ENCODE measurements at places on chromosomes 5 and 9.

- no peak for DNase-seq
Measured at GRCh38 chr5:133801955-133802751, 166.3 kb downstream of the C5orf15 start.

DNA sequence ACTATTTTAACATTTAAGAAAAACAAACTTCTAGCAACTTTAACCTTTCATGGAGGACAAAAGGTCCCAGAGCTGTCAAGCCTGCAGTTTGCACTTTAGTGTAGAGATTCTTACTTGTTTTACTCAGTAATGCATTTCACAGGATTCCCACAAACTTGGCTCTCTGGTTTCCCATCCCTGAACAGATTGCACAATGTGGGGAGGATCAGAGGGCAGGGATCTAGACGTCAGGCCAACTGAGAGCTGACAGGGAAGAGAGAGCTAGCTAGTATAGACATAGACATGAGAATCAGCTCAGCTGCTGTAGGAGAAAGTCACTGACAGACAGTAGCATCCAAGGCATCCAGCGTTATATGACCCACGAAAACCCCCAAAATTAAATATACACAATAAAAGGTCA, 20.9 kb upstream of the BNIP1 start:
- DNase-seq = no peak

- DNase-seq = no peak
Measured at GRCh38 chr5:38866362-38867031, 20.7 kb downstream of the OSMR start.

DNA sequence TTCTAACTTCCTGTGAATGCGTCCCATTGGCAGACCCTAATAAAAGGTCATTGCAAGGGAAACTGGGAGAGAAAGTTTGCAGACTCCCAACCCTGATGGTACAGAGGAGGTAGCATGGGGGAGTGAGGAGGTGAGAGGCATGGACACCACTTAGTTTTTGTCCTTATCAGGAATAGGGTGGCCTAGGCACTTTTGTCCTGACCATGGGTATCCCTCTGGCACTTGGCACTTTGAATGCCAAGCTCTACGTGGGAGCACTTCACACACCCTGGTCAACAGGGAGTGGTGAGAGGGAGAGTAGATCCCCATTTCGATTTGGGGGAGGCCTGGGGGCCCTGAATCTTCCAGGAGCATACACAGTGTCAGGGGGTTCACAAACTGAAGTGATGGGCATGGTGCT, 75.6 kb upstream of the SH3PXD2B start:
- DNase-seq = no peak

- no peak for DNase-seq
Measured at GRCh38 chr5:14357851-14358250, 214.7 kb downstream of the TRIO start.

DNA sequence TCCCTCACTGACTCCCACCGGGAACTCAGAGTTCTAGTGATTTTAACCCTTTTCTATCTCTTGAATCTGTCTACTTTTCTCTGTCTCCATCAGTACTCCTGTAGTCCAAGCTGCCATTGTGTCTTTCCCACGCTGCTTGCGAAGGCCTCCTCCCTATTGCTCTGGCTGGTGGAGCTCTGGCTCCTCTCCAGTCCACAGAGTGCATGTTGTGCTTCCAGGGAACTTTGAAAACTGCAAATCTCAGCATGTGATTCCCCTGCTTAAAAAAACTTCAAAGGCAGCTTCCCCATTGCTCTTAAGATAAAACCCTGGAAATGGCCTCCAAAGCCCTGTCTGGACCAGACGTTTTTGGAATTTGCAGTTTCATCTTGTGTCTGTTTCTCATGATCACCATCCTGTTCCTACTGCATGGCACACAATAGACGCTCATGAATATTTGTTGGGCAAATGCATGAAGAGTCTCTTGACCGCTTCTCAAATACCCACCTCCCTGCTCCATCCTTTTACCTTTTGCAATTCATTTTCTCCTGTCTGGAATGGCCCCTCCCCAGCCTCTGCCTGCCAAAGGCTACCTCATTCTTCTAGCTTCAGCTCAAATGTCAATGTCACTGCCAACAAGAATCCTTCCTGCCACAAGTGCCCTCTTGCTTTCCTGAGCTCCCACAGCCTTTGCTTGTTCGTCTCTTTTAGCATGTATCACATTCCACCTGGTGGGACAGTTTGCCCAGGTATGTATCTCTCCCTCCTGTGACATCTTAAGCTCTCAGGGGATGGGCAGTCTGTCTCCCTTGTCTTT, 293.2 kb downstream of the ARHGAP26 start:
- no peak for DNase-seq

GRCh38 chr5:155872629-155873220, 454.2 kb upstream of the SGCD start:
- DNase-seq = no peak

DNA sequence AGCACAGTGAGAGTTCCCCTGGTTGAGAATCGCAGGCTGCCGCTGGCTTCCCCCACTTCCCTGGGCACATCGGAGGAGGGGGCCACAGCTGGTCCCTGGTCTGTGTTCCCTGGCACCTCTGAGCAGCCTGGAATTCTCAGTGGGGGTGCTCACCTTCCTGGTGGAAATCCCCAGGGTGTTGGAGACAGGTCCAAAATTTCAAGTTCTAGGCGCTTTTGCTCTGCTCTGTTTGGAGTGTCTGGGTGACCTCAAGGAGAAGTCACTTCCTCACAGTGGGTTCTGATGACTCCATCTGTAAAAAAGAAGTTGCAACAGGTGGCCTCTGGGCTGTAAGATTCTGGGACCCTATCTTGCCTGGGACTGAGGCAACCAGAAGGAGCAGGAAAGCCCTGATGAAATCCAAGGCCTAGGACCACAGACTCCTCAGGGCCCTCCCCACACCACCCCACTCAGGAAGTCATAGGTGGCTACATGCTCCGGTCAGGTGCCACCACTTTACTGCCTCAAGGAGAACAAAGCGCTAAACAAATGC, at the start of gene TRAF1:
Gene TRAF1 (minus strand): TSS at position 400 of the 532 bp plus-strand sequence. CDS start 721 bp downstream, outside the sequence.
- DNase-seq = no peak

- no peak for DNase-seq
Measured at GRCh38 chr9:4380406-4380805, 80.5 kb upstream of the GLIS3 start.

DNA sequence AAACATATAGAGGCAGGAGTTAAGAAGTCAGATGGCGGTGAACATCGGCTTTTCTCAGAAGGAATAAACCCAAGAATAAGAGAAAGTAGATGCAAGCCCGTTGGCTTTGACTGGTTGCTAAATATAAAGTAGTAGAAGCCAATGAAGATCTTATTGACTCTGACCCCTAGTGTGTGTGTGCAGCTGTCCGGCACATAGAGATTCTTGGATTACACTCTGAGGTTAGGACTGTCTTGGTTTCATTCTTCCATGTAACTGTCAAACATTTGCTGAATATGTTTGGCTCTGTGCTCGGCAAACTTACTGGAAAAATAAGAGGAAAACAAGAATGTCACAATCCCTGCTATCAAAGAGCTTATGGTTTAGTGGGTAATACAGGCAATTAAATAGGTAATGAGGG, 54.9 kb downstream of the ASTN2 start:
- no peak for DNase-seq

- DNase-seq = no peak
Measured at GRCh38 chr5:171893290-171893886, 107.8 kb downstream of the SMIM23 start.

- no peak for DNase-seq
Measured at GRCh38 chr5:2660315-2660714, 91.2 kb downstream of the IRX2 start.

DNA sequence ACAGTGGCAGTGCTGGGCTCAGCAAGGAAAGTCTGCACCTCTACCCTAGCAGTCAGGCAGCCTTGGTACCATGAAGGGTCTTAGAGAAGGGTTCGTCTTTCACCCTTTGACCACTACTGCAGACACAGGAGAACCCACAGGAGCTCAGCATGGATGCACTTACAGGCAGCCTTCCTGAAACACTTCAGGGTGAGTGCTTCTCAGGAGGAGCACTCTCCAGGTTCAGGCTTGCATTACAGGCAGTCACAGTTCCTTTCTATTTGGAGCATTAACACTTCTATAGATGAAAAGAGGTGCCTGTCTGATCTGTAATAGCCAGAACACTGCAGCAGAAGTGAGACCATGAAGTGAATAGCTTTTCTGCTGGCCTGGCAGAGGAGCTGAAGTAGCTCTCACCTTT, 8.7 kb upstream of the CYLC2 start:
- no peak for DNase-seq

Measured in GM12864 (cell line).